NCI-H748 treated with DMSO at 0.1 percent for 48 hours (cell line): ENCODE measurements at places on chromosomes 6 and 20.
A peak's percentile ranks its signal among the peaks of the same experiment; 100 is the strongest.

DNA sequence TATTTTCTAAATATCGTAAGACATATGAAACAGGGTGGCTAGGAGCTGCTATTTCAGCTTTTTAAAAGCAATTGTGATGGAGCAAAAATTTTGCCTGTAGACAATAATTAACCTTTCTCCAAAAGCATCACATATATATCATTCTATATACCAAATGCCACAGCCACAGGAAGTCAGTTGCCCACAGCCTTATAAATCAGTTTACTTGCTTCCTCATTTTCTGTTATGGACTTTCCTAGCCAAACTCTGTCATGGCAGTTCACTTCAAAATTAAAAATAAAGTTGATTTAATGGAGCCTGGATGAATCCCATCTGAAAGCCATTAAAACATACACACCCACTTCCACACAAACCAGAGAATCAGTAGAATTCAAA, 93.4 kb upstream of the NHSL1 start:
- DNase-seq, result no peak

- no peak for DNase-seq
These were observed 13.1 kb downstream of the TOP1 start for GRCh38 chr20:41041693-41042092.

GRCh38 chr6:82681119-82681714, 317.6 kb downstream of the TPBG start:
- no peak for DNase-seq

- peak; percentile 44 for DNase-seq
These were observed 8.0 kb upstream of the PERP start for GRCh38 chr6:138115201-138115600.

GRCh38 chr20:20859510-20859909, 147.1 kb upstream of the RALGAPA2 start:
- no peak for DNase-seq

- DNase-seq, result no peak
These were observed 60.2 kb upstream of the RALY start for GRCh38 chr20:33933469-33933909.

DNA sequence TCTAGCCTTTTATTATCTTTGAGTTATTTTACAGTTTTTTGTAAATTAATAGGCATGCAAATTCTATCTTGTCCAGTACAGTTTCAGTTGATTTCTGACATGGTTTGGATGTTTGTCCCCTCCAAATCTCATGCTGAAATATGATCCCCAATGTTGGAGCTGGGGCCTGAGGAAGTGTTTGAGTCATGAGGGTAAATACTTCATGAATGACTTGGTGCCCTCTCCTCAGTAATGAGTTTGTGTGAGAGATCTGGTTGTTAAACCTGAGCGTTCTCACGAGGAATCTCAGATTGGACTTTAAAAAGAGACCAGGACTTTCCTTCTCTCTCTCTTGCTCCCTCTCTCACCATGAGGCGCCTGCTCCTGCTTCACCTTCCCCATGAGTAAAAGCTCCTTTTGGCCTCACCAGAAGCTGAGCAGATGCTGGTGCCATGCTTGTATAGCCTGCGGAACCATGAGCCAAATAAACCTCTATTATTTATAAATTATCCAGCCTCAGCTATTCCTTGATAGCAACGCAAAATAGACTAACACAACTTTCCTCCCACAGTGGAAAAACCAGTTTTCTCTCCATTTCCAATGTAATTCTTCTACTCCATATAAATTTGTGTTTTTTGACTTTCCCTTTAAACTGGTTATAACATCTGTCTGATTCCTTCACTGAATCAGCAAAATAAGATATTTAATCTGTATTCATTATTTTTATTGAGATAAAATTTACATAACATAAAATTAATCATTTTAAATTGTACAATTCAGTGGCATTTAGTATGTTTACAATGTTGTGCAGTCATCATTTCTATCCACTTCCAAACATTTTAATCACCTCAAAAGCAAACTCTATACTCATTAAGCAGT, 78.7 kb upstream of the PRSS16 start:
- no peak for DNase-seq

GRCh38 chr6:44494011-44494501, 106.5 kb downstream of the CDC5L start:
- DNase-seq, result no peak

- DNase-seq, result no peak
These were observed 142.2 kb downstream of the WDR27 start for GRCh38 chr6:169559592-169559991.

GRCh38 chr6:139766796-139767195, 392.3 kb upstream of the CITED2 start:
- no peak for DNase-seq

- no peak for DNase-seq
These were observed 593.1 kb upstream of the GJE1 start for GRCh38 chr6:141539617-141540016.

DNA sequence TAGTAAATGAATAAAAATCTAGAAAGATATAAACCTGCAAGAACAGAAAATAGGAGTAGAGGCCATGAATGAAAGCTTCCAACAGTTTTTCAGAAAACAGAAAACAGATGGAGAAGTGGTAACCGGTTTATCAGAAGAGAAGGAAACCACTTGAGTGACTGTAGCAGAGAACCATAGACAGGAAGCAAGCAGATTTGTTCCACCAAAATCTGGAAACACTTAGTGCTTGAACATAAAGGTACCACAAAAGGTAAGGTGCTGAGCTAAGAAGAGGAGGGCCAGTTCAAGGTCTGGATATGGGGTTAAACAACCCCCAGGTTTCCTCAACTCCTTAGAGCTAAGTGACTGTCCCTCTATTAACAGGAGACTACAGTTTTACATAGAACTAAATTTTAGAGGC, 9.2 kb upstream of the KIAA0319 start:
- no peak for DNase-seq

DNA sequence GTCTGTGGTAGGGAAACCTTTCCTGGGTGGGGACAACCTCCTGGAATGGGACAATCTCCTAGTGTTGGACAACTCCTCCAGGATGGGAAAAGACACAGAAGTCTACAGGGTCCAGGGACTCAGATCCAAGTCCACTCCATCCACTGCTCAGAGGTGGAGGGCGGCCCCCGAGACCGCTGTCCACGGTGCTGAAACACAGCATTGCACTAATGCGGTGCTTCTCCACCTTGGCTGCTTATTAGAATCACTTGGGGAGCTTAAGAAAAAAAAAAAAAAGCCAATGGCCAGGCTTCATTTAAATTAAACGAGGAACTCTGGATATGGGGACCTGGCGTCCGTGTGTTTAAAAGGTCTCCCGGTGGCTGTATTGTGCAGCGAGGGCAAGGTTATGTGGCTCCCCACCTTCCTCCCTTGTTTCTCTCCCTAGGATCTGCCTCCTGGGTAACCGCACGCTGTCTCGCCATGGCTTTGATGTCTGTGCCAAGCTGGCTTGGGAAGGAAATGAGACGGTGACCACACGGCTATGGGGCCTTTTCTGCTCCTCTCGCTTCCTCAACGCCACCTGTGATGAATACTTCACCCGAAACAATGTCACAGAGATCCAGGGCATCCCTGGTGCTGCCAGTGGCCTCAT, 12.0 kb downstream of the SLC12A5 start:
- DNase-seq, result no peak

DNA sequence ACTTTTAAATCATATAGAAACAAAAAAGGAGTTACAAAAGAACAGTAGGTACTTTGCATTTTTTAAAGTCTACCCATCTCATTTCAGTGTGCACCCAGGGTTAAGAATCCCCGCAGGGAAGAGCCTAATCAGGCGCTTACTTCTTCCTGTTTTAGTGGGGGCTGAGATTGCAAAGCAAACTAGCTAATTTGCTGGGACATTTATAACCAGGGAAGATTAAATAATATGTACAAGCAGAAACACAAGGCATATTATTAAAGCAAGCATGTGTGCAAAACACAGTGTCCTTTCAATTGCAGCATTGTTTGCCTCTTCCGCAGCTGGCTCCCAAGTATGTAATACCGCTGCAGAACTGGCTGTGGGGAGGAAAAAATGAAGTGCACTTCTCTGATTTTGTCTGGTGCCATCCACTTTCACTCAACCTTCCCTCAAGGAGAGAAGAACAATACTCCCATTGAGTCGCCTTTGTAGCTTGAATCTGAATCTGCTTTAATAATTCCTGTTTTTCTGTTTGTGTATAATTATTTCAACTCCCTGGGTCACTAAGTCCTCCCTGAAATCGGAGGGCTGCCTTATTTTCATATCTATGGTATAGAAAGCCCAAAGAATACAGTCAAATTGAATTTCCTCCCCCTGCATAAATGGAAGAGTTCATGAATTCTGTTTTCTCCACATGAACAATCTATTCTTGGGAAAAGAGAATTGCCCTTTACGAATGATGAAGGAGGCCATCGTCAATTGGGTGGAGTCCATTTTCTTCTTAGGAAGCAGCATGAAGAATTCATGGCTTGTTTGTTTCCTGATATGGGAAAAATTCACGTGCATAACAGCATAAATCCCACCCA, 23.3 kb upstream of the BCAS1 start:
- DNase-seq, result no peak

DNA sequence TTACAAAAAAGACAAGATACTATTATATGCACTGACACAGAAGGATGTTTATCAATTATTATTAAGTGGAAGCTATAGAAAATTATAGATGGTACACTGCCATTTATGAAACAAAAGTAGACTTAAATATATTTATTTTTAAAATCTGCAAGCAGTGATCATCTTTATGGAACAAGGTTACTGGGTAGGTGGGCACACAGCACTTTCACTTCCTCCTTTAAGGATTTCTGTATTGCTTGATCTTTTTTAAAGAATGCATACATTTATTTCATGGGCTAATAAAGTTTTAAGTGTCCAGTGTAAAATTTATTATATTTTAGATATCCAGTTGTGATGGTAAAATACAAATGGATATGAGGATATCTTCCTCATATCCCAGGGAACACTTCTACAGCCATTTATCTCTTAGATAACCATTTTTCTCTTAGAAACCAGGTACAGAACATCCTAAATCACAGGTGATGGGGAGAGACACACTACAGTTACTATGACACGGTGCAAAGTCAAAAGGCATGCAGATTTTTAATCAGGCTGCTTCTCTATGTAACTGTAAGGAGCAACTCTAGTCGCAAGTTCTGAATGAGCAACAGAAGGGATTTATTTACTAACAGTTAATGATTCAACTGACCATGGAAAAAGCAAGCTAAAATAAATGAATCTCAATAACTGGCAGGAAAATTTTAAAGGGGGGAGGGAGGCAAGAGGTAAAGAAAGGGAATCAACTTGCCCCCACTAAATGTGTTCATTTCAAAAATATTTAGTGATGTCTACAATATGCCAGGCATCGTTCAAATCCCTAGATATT, 2.2 kb downstream of the FBXL4 start:
- DNase-seq, result no peak

- no peak for DNase-seq
These were observed 2.7 kb upstream of the MEI4 start for GRCh38 chr6:77650098-77650663.

GRCh38 chr6:116365743-116366142, 5.0 kb upstream of the DSE start:
- DNase-seq, result no peak

DNA sequence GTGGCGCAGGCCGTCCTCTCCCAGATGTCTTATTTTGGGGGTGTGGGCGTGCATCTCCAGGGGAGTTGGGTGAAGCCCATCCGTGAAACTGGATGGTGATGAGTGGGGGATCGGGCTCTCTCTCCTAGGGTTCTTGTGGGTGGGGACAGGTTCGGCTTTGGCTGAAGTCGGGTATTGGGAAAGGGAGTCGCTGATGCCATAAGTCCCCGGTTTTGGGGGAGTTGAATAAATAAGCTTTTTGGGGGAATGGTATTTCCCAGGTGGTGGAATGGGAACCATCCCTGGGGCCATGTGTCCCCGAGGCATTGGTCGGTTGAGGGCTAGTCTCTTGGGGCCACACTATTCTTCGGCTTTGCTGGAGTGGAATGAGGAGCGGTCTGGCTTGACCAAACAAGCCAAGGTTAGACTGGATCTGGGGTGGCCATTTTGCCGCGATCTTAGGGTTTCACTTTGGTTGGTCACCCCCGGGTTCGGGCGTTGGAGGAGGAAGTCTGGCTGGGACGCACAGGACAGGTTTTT, 481 bp downstream of the ZNF133 start:
- no peak for DNase-seq
